ENCODE measurements at places on chromosomes 1 and 21.

DNA sequence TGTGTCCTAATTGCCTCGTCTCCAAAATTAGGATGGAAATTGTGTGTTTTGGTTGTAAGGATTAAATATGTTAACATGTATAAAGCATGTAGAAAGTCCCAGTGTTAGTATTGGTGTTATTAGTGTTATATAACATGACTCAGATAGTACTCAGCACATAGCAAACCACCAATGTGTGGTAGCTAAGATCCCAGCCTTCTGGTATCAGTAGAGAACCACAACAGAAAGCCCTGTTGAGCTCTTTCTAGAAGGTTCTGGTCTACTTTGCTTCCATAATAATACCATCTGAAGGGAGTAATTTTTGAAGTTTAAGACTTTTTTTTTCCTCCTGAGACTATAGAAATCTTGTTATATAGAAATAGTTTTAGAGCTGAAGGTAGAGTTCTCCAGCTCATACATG lies 259.3 kb upstream of the SGIP1 start:
- no peak for DNase-seq

DNA sequence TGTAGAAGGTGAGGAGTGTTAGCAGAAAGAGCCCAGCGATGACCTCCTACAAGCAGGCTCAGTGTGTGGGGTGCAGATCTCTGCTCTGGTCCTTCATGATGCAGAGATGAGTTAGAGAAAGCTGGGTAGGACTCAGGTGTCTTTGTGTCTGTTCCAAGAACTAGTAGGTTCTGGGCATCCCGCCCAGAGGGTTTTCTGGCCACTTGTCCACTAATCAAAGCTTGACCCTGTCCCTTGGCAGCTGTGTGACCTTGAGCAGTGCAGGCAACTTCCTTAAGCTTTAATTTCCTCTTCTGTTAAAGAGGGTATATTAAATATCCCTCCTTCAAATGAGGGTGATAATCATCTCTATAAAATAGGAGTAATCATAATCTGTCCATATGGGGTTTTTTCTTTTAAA lies 54.7 kb upstream of the WNT4 start:
- no peak for DNase-seq

DNA sequence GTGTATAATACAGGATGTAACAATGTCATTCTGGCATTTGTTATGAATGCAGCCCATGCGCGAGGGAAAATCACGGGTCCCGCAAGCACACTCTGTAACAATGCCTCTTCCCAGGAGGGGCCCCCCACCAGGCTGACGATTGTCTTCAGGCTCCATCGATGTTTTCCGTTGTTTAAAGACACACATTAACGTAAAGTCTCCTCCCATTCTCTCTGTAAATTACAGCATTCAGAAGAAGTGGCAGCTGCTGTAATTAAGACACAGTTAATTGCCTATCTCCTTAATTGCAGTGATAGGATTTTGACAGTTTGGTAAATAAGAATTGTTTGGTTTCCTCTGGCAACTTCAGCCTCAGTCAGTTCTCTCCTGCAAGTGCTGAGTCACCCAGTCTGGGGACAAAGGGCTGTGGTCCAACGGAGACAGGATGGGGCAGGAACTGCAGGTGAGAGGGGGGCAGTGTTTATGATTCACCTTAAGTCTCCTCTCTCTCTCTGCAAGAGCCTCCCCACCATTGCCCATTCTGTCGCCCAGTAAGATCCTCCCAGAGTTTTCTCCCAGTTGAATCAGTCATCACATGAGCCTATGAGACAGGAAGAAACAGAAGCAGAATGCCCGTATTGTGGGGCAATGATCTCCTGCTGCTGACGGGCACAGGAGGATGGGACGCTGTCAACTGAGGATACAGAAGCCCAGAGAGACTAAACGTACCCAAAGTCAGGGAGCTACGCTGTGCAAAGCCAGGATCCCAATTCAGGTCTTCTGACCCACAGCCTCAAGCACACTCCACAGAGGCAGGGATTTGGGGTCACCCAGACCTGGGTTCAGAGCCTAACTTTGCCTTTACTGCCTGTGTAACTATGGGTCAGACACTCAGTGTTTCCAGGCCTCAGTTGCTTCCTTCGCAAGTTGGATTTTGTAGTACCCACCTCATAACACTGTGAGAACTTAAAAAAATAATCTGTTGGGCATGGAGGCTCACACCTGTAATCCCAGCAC lies 110.0 kb downstream of the ADSS2 start:
- DNase-seq, result no peak

- no peak for DNase-seq
These were observed 3.9 kb upstream of the P3R3URF start for GRCh38 chr1:46180082-46180616.

DNA sequence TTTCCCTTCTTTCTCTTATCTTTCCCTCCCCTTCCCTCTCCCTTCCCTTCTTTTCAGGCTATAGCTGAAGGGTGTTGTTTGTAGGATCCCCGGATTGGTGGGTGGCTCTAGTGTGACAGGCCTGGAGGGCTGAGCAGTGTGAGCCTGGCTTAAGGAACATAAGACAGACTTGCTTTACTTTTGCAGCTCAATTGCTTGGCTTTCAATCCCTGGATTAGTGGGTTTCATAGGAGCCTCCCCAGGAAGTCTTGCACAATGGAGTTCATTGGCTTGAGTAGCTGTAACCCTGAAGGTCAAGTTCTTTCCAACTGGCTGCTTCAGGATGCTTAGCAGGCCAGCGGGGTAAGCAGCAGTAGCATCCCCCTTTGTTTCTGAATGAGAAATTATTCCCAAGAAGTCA lies 126.7 kb downstream of the CAMTA1 start:
- no peak for DNase-seq

- DNase-seq, result no peak
These were observed 16.5 kb downstream of the ZNF697 start for GRCh38 chr1:119631433-119632102.

DNA sequence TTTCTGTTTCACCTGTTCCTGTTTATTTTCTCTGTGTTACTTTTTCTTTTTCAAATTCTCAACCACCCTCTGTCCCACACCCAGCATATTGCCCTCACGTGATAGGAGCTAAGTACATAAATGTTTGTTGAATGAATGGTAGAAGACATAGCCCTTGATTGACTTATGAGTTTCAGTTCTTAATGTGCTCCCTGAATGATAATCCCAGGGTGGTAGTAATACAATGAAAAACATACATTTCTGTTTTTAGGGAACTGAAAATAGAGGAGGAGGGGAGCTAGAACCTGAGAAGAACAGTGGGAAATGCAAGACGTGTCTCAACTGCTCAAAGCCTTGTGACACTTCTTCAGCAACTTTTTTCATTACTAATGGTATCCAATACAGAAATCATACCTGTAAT lies 147.1 kb downstream of the SPATA46 start:
- no peak for DNase-seq

DNA sequence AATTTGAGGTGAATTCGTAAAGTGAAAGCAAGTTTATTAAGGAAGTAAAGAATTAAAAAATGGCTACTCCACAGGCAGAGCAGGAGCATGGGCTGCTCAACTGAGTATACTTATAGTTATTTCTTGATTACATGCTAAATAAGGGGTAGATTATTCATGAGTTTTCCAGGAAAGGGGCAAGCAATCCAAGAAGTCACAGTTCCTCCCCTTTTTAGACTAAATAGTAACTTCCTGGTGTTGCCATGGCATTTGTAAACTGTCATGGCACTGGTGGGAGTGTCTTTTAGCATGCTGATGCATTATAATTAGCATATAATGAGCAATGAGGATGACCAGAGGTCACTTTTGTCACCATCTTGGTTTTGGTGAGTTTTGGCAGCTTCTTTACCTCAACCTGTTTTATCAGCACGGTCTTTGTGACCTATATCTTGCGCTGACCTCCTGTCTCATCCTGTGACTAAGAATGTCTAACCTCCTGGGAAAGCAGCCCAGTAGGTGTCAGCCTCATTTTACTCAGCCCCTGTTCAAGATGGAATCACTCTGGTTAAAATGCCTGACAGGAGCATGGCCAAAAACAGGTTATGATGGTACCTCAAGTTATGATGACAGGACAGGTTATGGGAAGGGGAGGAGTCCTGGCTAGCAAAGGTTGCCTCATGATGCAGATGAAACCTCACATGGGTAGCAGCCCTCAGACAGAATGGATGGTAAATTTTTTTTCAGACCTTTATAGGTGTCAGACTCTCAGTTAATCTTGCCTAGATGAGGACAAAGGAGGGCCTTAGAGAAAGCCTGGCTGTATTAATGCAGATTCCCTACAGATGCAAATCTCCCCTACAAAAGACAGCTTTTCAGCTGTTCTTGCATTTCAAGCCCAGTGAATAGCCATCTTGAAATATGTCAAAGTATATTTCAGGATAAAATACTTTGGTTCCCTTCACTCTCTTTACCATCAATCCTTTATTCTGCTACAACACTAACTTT lies 49.7 kb downstream of the SIPA1L2 start:
- DNase-seq, result no peak

DNA sequence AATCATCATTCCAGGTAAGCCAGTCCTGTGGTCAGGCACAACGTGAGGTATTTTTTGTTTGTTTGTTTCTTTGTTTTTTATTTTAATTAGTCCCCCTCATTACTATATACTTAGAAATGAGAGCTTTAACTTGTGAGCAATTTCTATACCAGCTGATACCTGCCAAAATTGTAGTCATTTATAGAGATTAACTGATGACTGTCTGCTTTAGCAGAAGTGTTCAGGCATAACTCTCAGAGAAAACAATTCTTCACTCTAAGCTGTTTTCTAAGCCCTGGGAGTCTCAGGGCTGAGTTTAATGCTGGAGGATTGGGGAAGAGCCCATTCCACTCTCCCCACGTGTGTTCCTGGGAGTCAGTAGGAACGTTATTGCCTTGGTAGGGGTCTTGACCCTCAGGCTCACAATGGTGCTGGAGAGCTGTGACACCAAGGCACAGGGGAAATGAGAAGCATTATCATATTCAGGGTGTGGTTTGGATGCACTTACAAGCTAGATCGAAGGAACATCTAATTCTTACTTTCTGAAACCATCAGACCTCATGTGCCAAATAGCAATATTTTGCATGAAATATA lies 168.2 kb downstream of the CLIC6 start:
- no peak for DNase-seq

DNA sequence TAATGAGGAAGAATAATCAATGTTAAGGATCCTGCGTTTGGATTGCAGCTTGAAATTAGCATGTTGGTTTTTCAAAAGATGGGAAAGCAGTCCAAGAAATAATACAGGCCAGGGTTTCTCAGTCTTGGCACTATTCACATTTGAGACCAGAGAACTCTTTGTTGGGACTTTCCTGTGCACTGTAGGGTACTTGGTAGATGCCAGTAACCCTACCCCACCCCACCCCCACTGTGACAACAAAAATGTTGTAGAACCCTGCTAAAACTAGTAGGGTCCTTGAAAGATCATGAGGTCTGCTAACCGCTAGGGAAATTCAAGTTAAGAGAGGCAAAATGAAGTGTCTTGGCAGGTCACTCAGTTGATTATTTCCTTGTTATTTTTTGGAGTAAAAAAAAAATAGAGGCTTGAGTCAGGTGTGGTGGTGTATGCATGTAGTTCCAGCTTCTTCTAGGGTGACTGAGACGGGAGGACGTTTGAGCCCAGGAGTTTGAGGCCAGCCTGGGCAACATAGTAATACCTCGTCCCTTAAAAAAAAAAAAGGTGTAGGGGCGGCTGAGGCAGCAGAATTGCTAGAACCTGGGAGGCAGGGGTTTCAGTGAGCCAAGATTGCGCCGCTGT lies 53.3 kb downstream of the SPEN start:
- DNase-seq, result no peak

GRCh38 chr1:52727956-52728656 lies 1.9 kb downstream of the ZYG11B start:
- no peak for DNase-seq

- DNase-seq, result no peak
These were observed 97.5 kb upstream of the CTTNBP2NL start for GRCh38 chr1:112298558-112298957.

GRCh38 chr1:27536767-27537166 lies 46.8 kb upstream of the WASF2 start:
- no peak for DNase-seq

- no peak for DNase-seq
These were observed 96.0 kb upstream of the BMP8A start for GRCh38 chr1:39395357-39395831.

DNA sequence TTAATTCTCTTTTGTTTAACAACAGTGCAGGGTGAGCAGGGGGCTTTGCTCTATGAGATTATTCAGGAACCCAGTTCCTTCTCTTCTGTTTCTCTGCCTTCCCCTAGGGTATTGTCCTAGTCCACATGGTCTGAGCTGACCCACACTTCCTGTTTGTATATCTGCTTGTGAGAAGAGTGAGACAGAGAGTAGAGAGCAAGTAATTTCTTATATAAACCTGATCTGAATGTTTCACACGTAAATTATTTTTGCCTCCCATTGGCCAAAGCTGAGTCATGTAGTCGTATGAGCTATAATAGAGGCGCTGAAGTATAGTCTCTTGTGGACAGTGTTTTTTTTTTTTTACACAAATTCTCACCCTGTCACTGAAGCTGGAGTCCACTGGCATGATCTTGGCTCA lies 134.2 kb upstream of the SERTAD4 start:
- DNase-seq, result no peak

DNA sequence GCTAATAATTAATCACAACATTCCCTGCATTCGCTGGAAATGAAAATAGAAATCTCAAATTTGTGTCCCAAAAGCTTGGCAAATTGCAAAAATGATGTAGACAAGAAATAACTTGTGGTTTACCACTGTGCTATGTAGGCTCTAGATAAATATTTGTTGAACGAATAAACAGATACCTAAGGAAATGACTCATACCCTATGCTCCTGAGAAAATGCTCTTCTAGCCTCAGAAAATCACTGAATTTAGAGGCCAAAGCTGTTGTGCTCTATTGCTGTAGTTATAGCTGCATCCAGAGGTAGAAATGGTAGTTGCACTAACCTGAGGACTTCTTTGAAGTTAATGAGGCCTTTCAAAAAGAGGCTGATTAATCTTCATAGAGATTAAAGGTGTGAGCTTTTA lies 142.0 kb upstream of the ZNHIT6 start:
- no peak for DNase-seq

GRCh38 chr21:43572446-43572845 lies 86.8 kb downstream of the HSF2BP start:
- no peak for DNase-seq

- no peak for DNase-seq
These were observed 1290.9 kb downstream of the MRPL39 start for GRCh38 chr21:24316277-24316922.

DNA sequence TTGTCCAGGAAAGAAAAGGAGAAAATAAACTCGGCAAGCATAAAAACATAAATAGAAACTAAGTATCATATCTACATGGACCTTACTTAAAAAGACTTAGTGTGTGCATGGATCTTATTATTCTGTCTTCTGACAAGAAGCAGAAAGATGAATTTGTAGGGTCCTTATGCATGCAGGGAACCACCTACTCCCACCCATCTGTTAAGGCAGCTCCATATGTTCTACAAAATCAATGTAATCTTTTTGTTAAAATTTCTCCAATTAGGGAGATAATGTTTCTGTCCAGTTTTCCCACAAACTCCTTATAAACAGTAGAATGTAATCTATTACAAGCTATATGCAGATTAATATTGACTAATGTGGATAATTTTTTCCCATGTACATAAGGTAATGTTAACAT lies 13.9 kb upstream of the PTPN14 start:
- no peak for DNase-seq

GRCh38 chr1:143643148-143643885 lies 328.5 kb downstream of the FAM72C start:
- DNase-seq, result no peak

- DNase-seq, result no peak
These were observed 172.0 kb downstream of the LRRC40 start for GRCh38 chr1:70033266-70033873.

- DNase-seq, result no peak
These were observed 136.4 kb upstream of the FAM78B start for GRCh38 chr1:166302989-166303758.

- no peak for DNase-seq
These were observed 43.2 kb downstream of the RHOU start for GRCh38 chr1:228778466-228778865.

GRCh38 chr21:42465008-42465802 lies 30.8 kb downstream of the RSPH1 start:
- peak; percentile 91 for DNase-seq
